ENCODE measurements at places on chromosomes 4 and X.

DNA sequence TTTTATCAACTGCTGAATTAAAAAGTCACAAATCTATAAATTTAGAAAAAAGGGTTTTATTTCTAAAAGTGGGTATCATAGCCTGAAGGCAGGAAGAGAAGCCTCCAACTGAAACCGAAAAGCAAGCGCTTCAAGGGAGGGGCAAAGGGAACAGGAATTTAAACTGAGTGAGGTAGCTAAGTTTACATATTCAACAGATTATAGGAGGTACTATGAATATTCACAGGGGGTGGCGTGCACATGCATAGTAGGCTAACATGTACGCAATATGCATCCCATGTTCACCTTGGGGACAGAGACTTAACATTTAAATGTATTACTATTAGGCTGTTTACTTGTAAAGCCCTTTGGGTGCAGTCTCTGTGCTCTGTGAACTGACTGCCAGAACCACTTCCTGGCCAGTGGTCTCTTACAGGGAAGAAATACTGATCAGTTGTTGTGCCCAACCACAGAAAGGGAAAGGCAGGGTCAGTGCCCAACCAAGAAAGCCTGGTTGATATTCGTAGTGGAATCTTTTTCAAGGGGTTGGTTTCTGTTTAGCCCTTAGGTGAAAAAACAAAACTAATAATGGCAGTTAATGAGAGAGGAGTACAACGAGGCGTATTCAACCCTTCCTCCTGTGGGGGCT lies 168.7 kb upstream of the GALNTL6 start:
- DNase-seq: no peak

- no peak for DNase-seq
Measured at GRCh38 chrX:111170017-111170416, 74.0 kb downstream of the PAK3 start.

DNA sequence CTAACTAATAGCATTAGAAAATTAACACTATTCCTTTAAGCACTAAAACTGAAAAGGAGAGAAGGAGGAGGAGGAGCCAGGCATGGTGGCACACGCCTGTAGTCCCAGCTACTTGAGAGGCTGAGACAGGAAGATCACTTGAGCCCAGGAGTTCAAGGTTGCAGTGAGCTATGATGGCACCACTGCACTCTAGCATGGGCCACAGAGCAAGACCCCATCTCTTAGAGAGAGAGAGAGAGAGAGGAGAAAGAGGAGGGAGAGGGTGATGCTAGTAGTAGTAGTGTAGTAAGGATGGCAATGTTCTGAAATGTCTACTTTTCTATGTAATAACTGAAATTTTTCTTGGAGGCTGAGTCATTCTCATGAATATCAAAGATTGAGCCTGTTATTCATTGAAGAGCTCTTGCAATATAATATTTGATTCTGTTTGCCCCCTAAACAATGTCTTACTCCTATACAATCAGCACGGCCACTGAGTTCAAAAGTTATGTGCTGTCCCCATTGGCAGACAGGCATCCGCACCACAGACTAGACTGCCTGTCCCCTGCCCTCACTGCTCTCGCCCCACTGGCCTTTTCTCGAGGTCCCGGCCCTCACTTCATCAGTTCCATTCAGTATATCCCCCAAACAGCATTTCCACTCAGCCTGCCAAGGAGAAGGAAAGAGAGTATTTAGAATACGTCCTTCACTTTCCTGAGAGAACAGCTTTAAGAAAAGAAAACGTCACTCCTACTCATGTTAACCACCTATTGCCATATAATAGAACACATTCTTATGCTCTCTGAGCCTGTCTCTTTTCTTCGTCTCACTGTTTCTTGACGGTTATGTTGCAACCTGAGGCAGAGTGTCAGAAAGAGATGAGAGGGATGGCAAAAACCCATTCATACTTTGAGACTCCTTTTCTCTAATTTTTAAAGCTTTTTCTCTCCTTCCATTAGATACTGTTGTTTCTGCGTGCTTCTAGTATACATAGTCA lies 238.1 kb downstream of the PALLD start:
- DNase-seq: no peak

GRCh38 chr4:161522031-161522430 lies 641.8 kb downstream of the FSTL5 start:
- DNase-seq: no peak

DNA sequence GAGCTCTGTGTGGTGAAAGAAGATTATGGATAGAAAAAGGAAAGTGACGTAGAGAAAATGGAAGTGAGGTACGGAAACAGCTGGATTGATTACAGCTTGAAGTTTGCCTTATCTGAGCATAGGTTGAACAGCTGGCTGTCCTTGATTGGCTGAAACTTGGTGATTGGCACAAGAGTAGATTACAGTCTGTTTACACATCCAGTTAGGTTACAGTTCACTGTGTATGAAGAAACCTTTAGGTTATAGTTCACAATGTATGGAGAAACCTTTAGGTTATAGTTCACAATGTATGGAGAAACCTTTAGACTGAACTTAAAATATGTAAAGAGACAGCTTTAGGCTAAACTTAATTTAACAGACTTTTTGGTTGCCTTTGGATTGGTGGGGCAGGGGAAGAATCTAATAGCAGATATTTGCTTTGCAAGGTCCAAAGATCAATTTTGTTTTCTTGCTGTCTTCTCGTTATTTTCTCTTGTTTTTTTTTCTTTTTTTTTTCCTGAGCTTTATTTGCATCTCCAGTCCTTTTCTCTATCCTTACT lies 15.6 kb upstream of the ART3 start:
- DNase-seq: no peak
